ENCODE measurements at places on chromosomes 1 and 21.

DNA sequence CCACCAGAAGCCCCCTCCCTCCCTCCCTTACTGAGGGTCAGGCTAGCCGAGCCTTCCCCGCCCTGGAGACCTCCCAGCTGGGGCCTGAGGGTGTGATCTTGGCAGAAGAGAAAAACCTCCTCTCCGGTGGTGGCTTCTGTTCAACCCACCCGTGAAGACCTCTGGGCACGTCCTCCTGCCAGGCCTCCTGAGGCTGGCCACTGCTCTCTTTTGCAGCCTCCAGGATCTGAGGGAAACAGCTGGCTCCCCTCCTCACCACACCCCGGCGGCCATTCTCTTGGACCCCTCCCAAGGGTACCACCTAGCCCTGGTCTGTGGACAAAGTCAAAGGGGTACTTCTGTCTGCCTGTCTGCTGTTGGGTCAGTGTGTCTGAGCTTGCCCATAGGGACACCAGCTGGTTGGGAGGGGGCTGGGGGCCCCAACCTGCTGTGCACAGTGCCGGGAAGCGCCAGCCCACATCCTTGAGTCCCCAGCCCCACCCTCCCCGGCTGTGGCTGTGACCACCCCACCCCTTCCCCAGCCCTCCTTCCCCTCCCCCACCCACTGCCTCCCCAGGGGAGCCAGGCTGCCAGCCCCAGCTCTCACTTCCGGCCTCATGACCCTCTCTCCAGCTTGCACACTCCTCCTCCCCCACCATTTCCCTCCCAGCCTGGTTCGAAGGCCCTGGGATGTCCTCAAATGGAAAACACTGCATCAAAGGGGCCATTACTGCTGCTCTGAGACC lies 48.1 kb downstream of the AHDC1 start:
- DNase-seq: no peak

DNA sequence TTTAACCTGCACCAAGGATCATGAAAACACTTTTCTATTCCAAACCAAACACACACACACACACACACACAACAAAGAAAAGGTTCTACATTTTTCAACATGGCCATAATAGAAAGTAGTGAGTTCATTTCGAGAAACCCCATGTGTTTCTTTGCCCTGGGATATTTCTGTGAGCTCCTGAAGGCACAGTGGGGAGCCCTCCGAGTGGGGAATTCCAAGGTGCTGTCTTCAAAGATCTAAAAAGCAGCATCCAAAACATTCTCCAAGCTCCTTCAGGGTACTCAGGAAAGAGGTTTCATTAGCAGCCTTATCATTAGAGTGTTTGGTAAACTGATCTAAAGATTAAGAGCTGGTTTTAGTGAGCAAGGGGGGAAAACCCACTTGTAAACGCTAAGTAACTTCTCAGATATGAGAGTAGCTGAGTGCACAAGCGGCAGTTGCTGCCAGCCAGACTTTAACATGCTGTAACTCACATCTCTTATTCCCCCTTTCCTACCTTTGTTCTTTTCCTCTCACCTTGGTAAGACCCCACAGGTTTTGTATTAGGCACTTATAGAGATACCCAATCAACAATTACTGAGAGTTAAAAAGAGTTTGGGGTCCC lies 38.3 kb downstream of the ZC3H11B start:
- DNase-seq: no peak

DNA sequence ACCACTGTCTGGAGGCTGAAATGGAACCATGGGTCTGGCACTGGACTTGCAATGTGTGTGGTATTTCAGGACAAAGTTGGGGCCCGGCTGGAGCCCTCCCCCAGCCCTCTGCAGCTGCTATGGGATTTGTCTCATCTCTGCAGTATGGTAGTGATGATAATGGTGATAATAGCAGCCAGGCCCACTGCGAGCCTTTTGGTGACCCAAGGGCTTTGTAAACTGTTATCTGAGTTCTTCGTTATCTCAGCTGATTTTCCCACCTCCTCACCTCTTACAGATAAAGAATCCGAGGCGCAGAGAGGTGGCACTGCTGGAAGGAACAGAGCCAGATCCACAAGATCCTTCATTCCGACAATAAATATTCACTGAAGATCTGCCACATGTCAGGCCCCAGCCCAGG lies 11.7 kb upstream of the WNT4 start:
- no peak for DNase-seq

DNA sequence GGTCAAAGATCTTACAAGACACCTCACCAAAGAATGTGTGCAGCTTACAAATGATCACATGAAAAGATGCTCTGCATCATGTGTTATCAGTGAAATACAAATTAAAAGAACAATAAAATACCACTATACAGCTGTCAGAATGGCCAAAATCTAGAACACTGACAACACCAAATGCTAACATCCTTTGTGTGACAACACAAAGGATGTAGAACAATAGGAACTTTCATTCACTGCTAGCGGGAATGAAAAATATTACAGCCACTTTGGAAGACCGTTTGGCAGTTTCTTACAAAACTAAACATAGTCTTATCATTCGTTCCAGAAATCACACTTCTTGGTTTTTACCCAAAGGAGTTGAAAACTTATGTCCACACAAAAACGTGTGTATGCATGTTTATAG lies 20.6 kb upstream of the SELP start:
- DNase-seq: no peak

- no peak for DNase-seq
These were observed 10.1 kb upstream of the KRTAP13-2 start for GRCh38 chr21:30382201-30382600.

DNA sequence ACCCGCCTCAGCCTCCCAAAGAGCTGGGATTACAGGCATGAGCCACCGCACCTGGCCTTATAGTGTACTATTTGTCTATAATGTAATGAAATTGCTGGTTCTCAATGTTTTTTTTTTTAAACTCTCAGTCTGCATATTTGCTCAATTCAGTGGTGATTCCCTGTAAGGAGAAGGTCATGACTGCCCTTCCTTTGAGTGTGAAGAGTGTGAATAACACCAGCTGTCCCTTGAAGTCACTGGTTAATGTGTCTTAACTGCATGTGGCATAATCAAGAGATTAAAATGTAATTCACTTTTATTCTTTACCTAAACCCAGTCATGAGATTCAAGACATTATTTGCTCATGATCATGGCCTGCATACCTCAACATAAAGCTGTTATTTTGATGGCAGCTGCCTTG lies 30.5 kb downstream of the MTF2 start:
- no peak for DNase-seq

DNA sequence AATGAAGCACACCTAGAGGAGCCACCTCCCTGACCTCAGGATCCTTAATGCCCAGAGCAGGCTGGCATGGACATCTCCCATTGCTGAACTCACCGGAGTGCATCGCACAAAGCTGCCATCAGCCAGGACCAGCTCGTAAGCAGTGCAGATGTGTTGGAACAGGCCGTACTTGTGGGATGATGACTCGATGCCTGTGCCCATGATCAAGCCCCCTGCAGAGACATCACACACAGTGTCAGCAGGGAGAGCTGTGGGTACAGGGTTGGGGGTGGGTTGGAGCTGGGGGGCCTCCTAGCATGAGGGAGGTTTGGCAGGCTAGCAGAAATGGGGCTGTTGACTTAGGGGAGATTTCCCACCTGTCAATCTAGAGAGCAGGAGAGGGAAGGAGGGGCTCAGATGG lies 12.0 kb downstream of the DHCR24 start:
- no peak for DNase-seq

DNA sequence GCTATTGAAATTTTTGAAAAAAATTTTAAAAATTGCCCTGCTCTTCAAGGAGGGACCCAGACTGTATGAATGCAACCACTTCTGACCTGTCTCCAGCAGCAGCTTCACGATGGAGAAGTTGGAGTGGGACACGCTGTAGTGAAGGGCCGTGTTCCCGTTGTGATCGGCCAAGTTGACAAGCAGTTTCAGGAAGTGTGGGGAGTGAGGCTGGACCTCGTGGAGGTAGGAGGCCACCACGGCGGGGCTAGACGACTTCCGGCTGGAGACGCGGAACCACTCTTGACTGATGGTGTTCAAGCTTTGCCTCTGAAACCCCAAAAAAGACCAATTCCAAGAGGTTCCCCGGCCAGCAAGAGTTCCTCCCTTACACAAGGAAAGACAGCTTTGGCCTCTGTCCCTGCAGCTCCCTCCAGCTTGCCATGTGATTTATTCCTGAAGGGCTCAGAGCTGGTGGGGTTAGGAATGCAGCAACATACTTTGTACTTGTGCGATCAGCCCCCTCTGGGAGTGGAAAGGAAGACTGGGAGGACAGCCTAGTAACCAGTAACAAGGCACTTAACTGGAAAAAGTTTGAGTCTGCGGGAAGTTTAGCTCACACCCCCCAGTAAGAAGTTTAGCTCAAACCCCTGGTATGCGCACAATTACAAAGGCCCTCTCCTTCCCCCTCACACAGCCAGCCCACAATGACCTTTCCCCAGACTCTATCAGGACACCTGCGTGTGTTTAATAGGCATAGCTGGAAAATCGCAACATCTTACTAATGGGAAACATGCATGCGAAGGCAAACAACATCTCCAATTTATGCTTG lies 56.0 kb downstream of the KANK4 start:
- no peak for DNase-seq

GRCh38 chr1:217106231-217106901 lies 383.1 kb upstream of the ESRRG start:
- no peak for DNase-seq

DNA sequence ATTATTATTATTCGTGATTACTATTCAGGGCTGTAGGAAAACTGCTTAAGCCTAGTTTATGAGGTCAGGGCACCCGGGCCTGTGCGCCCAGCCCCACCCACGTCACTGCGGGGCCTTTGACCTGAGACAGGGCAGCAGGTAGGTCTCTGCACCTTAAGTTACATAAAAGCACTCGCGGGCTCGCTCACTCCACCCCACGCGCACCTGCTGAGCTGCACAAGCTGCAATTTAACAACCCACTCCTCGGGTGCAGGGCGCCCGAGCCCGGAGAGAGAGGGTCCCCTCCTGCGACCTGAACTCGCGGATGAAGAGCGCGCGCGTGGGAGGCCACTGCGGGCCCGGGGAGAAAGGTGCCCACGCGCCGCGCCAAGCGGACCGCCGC lies 477 bp downstream of the ICMT start:
- DNase-seq: no peak

DNA sequence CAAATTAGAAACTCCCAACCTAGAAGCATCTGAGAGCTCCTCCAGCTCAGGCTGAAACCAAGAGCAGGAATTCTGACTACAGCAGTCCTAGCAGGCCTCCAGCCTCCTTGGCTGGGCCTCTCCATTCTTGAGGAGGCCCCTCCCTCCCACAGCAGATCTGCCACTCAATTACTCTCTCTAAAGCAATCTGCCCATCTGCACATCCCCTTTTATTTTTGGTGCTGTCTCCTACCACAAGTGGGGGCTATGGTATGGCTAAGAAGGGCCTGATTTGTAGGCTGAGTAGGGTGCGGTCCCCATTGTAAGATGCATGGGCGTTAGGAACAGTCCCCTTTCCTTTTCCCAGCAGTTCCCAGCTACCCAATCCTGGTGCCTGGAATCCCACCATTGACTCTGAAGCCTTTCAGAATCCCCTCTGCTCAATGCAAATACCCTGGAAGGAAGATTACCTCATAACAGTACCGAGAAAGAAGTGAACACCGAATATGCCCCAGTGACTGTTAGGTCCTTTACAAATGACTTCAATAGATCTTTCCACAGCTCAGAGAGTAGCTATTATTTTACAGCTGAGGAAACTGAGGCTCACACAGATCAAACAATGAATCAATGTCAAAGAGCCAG lies 11.6 kb upstream of the TTC39A start:
- DNase-seq: no peak

DNA sequence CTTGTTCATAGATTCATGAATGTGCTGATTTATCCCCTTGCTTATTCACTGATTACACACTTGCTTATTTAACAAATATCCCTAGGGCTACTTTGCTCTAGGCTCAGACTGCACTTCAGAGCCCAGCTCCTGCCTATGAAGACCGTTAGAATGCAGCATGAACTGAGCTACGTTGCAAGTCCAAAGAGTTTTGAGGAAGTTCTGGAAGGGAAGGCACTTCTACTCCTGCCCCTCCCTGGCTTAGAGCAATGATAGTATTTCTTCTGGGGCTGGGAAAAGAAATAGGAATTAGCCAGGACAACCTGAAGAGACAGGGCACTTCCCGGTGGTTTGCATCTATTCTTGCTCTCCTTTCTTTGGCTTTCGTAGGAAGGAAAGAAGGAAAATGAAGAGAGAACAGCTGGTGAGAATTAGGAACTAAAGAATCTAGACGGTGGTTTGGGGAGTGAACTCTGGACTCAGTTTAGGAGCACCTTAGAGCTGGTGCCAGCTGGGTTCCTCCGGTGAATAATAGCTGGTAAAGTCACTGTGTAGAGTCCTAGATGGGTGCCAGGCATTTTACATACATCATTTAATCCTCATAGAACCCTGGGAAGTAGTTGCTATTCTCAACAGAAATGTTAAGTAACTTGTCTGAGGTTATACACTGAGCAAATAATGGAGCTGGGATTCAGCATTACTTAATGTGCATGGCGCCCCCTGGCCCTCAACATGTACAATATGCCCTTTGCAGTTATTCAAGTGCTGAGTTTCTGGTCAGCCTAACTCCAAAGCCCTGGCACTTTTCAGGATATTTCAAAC lies 65.9 kb downstream of the NDUFS5 start:
- DNase-seq: no peak

- DNase-seq: no peak
These were observed 1.1 kb downstream of the PLEKHA6 start for GRCh38 chr1:204358605-204359004.

- DNase-seq: no peak
These were observed 8.1 kb downstream of the TOR3A start for GRCh38 chr1:179089827-179090482.

GRCh38 chr1:156696755-156697154 lies 8.6 kb downstream of the CRABP2 start:
- no peak for DNase-seq

DNA sequence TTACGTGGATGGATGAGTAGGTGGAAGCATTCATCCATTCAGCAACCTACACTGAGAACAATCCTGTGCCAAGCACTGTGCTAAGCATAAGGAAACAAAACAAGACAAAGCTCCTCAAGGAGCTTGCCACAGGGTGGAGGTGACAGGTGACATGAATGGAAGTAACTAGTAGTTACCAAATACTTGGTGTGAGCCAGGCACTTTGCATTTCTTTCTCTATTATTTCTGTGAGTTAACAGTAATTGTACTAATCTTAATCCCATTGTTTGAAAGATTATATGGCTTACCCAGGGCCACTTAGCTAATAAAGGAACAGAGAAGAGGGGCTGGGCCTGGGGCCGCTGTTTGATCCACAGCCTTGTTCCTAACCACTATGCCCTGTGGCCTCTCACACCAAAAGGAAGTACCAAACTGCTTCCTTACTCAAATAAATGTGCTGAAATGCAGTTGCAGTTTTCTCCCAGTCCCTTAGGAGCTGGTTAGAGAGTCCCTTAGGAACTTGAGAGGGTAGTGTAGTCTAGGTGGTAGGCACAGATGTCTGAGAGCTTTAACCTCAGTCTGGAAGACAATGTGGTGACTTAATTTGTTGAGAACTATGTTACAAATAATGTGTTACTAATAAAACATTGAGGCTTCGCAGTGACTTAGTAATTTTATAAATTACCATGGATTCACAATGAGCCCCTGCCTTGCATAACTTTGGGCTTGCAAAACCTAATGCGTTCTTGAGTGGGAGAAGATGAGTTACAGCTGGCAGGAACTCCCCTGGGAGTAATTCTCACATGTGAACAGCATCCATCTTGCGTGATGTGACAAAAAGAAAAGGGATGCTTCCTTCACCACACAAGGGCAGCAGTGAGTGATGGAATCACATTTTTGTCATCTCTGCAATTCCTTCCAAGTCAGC lies 69.8 kb downstream of the MPZL1 start:
- DNase-seq: no peak

Measured in stimulated activated CD4-positive, alpha-beta T cell treated with anti-CD3 and anti-CD28 coated beads, Interleukin-15, amount 100 ng/mL, for 1 hour (primary cell).